ENCODE measurements at places on chromosomes 7 and 10.

DNA sequence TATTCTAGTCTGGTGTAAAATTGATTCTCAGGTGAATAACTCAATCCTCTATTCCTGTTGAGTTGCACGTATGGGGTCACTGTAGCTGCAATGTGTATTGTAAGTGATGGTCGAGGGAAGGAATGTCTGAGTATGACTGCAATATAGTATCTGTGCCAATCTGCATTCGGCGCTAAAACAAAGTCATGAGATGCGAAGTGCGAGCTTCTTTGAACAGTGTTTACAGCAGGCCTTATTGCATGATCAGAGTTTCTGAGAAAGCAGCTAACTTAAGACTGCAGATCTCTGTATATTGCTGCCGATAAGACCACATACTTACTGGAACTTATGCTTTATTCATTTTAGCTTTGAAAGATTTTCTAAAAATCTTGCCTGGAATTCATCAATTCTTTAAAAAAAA lies 341.7 kb upstream of the BMPER start:
- no peak for DNase-seq

DNA sequence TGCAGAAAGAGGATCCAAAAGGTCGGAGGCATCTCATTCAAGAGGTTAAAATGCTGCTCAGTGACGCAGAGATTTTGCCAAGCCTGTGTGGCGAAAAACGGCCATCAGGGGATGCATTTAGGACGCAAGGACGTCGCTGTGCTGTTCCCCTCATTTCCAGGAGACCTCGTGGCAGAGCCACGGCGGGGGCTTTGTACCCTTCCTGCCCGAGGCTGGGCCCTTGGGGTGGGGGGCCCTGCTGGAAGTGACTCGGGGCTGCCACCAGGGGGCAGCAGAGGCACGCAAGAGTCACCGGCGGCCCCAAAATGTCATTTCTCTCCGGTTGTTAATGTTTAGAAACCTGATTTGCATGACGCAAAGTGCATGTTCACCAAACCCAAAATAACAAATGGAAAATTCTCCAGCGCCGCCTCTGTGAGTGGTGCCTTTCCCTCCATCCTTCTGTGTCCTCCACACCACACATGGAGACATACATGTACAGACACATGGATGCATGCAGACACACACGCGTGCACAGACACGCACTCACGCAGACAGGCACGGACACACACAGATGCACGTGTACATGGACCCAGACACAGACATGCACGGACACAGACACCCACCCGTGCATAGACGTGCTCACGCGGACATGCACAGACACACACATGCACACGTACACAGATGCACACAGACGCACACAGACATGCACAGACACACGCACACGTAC lies 51.0 kb upstream of the NKX6-2 start:
- DNase-seq, result peak; percentile 26

DNA sequence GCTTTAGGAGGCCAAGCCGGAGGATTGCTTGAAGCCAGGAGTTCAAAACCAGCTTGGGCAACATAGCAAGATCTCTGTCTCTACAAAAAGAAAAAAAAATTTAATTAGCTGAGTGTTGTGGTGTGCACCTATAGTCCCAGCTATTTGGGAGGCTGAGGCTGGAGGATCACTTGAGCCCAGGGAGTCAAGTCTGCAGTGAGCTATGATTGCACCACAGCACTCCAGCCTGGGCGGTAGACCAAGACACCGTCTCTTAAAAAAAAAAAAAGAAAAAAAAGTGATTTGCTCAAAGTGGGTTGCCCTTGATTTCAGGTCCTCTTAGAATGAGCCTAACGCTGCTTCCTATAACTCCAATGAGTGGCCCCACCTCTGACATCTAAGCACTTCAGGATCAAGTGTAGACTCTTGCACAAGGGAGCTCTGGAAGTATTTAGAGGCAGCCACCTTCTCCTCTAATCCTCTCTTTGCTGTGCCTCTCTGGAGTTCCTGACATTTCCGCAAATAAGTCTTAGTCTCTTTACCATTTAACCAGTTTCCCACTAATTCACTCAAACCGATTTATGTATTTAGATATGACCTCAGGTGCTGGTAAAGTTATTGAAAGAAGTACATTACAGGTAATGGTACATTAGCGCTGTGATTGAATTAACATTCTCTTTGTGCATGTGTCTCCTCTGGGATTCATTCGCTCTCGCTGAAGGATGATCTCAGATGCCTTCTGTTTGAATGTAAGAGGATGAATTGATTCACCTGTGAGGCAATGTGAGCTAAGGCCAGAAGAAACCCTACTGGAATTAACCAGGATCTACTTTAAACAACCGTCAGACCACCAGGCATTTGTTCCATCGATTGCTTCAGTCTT lies 60.8 kb upstream of the CELF2 start:
- DNase-seq, result no peak

DNA sequence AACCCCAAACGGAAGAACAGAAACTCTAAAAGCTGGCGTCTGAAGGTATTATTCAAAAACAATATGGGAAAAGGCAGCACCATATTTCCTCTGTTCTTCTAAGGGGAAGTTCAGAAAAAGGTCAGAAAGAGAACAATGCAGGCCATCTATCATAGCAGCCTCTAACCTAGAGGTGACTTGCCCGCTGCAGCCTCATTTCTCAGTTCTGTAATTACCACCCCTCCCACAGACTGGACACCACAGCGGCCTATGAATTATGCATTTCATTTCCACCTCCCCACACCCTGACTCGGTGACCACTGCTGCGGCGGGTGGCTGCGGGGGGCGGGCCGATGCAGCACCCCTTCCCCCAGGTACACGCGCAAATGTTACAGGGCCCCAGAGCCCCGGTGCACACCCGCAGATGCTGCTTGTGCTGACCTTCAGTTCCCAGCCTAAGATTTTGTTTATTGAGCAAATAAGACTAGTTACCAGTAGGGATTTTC lies 125.5 kb downstream of the CLEC2L start:
- DNase-seq, result no peak

- DNase-seq, result no peak
These were observed 3.7 kb downstream of the MEOX2 start for GRCh38 chr7:15682751-15683245.

GRCh38 chr10:21603721-21604120 lies 69.7 kb downstream of the MLLT10 start:
- no peak for DNase-seq

GRCh38 chr7:34655384-34655783 lies 2.6 kb upstream of the NPSR1 start:
- DNase-seq, result no peak
